ENCODE measurements at places on chromosomes 1 and 21. TPM values are rescaled to one million over a fixed set of nuclear protein-coding genes. Genes with fewer than 3 reads are reported as not detected.

KLHL12 gene
- total RNA-seq, result 16.3 TPM

TMCO1 gene
- total RNA-seq, result 178 TPM

PBX1 gene
- total RNA-seq, result 13.5 TPM

C1orf198 gene
- 21.3 TPM for total RNA-seq

EDARADD gene
- total RNA-seq, result 3.6 TPM

AGT gene
- 0.13 TPM for total RNA-seq

TPTE gene
- not detected for total RNA-seq

COL24A1 gene
- not detected for total RNA-seq

MCOLN3 gene
- total RNA-seq, result 3.9 TPM

OVAAL gene
- total RNA-seq, result 0.10 TPM

SLAMF7 gene
- 1.8 TPM for total RNA-seq

CAPZA1 gene
- 54.3 TPM for total RNA-seq

SOX13 gene
- 20.9 TPM for total RNA-seq
